ENCODE measurements at places on chromosomes 4 and X.

GRCh38 chr4:14771094-14771493 lies 231.2 kb upstream of the CPEB2 start:
- DNase-seq = no peak

DNA sequence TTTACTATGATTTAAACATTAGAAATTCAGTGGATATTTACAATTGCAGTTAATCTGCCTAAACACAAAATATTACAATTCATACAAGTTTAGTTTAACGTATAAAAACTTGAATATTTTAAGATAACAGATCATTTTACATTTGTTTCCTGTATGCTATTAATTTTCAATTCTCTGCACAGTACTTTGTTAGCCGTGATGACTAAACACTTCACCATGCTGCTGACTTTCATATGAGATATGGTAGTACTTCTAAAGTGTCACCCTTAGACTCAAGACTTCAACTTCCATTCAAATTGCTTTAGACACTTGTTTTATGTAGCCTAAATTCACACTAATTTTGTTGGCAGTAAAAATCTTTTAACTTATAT lies 1646.4 kb upstream of the ADGRL3 start:
- DNase-seq = no peak

DNA sequence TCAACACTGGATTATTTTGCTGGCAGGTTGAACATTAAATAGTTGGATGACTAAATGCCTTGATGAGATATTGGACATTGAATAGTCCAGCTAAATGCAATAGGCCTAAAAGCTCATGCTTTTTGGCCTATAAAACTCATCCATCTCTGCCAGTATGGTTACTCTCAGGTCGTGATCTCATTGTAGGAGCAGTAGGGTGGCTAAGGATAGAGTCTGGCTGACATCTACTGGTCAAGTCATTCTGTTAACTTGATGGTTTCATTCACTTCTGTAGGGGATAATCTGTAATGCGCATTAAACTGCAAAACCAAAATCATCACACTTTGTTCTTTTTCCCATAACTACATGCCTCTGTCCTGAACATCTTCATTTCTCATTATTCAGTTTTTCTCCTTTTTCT lies 227.0 kb downstream of the DKK2 start:
- DNase-seq = no peak

DNA sequence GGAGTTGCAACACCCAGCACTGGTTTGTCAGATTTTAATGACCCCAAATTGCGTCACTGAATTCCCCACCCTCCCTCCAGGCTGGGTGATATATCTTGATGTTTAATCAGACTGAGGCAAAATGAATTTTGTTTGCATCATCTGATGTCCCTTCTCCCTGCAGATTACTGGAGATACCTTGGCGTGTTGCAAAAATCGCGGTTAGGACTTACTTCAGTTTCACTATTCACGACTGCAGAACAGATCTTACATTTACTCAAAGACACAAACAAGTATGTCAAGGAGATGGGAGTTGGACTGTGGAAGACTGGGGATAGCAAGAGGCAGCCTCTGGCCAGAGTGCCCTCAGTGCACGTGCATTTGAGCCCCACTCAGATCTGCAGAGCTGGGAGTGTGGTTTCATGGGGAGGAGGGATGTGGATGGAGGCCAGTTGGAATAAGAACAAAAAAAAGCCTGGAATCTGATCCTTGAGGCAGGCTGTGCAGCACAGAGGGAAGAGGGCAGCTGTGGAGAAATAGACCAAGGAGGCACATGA lies 92.2 kb upstream of the MTM1 start:
- DNase-seq = no peak

DNA sequence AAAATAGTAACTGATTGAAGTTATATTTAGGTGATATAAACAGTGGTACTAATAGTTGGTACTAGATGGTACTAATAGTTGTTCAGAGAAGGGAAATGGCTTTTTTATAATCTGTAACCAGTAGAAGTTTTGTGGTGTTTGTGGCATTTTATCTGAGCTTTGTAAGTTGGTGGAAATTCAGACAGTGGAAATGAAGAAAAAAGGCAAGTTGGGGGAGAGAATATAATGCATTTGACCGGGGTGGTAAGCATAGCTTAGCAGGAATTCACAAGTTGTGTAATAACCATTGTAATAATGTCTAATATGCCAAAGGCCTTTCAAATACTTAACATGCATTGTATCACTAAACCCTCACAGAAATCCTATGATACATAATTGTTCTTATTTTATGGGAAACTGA lies 36.3 kb downstream of the DTHD1 start:
- DNase-seq = no peak

DNA sequence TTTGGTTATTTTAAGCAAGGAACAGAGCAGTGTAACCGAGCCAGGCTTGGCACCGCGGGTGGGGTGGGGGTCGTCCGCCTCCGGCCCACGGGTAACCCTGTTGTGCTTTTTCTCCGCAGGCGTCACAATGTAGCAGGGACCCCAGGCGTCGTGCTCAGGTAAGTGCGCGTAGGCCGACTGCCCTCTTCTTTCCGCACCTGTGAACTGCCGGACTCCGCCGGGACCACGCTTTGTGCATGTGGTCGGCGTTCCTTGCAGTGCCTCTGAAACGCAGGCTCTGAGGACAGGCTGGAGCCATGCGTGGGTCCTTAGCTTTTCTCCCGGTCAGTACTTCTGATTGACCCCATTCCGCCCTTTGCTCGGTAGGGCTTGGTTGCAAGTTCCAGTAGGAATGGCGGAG lies 24.9 kb downstream of the PCGF3 start:
- DNase-seq = no peak

DNA sequence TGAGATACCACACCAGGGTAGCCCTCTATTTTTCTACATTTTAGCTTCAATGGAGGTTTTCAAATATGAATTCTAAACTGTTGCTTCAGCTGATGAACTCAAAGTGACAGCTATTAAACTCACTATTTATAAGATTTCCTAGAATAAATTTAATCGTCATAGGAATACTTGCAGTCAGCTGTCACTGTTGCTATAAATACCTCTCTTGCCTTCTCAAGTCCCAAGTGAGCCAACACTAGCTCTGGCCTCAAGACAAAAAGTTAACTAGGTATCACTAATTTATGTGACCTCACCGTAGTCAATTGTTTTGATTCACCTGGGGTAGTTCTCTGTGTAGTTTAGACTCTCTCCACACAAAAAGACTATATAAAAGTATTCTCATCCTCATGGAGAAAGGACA lies 34.3 kb upstream of the PROM1 start:
- no peak for DNase-seq

DNA sequence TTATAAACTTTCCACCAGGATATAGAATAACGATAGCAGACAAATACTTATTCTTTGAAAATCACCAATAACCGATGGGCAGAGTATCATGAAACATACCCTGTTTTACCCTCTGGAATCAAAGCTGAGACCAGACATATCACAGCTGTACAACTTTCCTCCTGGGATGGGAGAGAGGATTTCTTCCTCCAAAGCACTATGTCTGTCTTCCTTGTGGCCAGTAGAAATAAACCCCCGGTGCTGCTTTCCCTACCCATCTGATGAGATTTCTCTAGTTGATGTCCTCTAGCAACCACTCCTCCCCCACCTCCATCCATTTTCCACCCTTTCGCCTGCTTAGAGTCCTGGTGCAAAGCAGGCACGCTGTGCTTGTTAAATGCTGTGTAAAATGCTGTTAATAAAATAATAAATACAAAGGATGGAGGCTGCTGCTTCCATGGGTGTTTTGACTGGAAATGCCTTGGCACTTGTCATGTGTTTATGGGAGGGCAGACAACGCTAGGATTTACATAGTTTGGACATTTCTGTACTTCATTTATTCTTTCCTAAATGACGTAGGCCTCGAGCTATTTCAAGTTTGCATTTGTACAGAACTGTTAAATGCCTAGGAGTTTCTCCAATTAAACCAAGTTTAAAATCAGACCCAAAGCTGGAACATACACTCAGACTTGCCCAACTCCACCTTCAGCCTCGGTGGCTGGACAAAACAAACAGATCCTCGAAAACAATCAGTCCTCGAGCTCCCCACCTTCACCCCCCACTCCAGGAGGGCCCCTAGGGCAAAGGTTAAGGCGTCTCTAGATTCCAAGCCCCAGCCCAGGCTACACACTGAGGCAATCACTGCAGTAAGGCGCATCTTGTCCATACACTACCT lies 10.1 kb downstream of the BCOR start:
- DNase-seq = no peak

DNA sequence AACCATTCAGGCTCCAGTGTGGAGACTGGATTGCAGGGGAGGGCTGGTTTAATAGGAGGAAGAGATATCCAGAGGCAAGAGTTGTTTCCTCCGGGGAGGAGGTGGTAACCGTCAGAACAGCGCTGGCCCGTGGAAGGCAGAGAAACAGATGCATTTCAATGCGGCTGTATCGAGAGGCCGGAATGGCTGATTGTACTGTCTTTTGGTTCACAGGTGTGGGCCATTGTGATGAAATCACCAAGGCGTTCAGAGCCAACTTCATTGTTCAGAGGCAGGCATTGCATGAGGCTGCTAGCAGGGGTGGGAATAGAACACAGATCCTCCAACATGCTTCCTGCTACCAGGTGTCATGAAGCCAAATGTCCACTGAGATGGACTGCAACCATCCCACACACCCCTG lies 53.0 kb downstream of the SHOX start:
- DNase-seq = no peak

DNA sequence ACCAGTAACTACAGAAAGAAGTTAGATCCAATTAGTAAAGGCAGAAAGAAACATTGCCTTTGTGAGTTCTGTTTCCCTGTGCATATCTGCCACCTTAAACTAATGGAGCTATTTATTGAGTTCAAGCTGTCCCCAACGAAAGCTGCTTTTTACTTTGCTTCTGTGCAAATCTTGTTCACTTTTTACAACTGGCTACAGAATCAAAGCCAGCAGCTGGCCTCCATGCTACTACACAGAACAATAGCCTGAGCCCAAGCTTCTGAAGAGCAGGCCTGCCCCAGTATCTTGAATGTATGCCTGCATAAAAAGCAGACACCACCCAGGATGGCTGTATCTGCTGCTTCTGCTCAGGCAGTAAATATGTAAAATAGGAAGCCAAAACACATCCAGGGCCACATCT lies 28.1 kb downstream of the ANK2 start:
- DNase-seq = no peak

GRCh38 chr4:7463566-7464258 lies 29.0 kb upstream of the PSAPL1 start:
- no peak for DNase-seq

Measured in esophagus squamous epithelium (tissue), 5 donors.